Dorsolateral prefrontal cortex (tissue), 122 donors: ENCODE measurements at places on chromosomes 13 and 19.

- no peak for DNase-seq
Measured at GRCh38 chr13:41694545-41695301, 237.4 kb downstream of the RGCC start.

DNA sequence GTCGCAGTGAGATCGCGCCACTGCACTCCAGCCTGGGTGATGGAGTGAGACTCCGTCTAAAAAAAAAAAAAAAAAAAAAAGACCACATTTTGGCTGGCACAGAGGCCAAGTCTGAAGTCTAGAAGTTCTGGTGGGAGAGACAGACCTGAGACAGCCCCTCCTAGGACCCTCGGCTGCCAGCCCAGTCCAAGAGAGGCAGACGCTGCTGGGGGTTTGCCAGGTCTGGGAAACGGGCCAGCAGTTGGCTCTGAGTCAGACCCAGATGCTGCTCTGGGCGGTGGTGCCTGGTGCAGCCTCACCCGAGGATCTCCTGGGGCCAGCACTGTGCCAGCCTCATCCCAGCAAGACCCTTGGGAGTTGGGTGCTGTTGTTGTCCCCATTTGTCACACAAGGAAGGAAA is 5.8 kb downstream of the FCHO1 start:
- DNase-seq = peak; percentile 95

DNA sequence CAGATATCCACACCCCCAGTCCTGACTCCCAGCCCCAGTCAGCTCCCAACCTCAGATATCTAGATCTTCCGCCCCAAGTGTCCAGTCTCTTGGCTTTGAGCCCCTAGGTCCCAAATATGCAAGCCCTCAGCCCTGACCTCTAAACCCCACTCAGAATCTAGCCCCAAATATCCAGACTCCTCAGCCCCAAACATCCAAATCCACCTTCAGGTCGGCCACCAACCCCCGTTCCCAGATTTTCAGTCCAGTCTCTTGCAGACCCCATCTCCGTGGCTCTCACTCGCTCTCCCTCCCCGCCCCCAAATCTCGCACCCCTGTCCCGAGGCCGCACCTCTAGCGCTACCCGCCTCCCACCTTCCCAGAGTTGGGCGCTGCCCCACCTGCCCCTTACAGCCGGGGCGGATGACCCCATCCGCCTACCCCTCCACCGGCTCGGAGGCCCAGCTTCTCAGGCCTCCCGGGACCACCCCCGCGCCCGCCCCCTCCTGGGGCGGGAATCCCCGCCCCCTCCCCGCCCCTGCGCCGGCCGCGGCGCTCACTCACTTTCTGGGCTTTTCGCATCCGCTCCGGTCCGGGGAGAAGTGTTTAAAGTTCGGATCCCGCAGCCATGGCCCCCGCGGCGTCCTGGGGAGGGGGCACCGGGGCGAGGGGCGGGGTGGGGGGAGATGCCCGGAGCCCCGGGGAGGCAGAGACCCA is 604 bp downstream of the ERFL start:
- DNase-seq = no peak

DNA sequence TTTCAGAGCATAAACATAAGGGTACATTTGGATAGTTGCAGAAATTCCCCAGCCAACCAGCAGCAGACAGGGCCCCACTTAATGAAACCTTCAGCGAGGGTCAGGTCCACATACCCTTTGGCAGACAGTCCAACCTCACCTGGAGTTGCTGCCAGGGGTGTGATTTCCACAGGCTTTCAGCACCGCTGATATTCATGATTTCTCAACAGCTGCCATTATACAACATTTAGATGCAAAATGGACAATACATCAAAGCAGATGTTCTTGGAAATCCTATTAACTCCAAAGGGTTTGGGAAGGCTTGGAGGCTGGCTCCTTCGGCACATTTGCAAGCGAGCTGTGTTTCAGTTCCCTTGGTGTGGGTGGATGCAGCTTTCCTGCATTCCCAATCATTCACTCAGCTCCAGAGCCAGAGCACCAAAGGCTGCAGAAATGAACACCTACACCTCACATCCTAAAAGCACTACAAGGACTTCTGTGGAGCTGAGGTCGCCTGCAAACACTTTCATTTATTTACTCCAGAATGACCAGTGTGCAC is 147.2 kb upstream of the VSTM2B start:
- no peak for DNase-seq

DNA sequence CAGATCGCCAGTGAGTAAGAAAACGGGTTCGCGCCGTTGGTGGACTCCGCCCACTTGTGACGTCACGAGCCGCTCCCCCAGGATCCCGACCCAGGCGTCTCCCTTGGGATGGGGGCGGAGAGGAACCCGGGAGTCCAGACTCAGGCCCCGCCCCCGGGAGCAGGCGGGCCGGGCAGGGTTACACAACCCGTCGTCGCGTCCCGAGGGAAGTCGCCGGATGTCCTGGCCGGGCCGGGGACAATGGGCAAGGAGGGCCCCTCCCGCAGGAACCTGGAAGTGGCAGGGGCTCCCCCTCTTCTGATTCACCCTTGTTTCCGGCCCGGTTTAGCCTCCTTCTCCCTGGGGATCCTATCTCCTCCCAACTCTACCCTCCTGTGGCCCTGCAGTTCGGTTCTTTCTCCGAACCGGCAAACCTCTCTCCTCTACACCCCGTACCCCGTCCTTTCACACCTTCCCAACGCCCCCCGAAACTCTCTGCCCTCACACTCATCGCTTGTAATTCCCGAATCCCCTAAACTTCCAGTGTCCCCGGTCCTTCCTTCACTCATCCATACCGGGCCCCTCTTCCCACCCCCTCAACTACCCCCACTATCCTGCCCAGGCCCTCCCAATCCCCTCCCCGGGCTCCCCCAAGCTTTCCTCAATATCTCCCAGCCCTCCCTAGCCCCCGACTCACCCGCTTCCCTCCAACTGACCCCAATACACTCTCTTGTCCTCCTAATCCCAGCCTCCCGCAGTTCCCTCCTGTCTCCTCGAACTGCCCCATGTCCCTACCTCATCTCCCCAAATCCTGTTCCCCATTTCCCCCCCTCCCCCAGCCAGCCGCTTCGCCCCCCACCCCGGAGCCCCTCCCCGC is 20.0 kb upstream of the ERCC1 start:
- DNase-seq = peak; percentile 36

- no peak for DNase-seq
Measured at GRCh38 chr19:5590151-5590864, 22.6 kb upstream of the TINCR start.

DNA sequence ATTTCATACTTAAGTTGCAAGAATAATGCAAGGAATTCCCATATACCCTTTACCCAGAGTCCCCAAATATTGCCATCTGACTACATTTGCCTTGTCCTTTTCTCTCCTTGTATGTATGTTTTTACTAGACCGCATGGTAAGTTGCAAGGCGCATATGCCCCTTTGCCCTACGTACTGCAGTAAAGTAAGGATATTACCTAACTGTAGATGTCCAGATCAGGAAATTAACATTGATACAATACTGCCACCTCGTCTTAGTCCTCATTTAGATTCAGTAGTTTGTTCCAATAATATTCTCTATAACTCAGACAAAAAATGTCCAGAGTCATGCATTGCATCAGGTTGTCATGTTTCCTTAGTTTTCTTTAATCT is 9.3 kb downstream of the SAFB start:
- DNase-seq = no peak

GRCh38 chr13:20441056-20441455 is 84.6 kb downstream of the CRYL1 start:
- no peak for DNase-seq

GRCh38 chr13:78636495-78636894 is 22.5 kb downstream of the OBI1 start:
- DNase-seq = no peak

- DNase-seq = no peak
Measured at GRCh38 chr19:36059180-36059910, 4.6 kb downstream of the WDR62 start.

GRCh38 chr13:99974296-99974938 is 2.9 kb upstream of the ZIC5 start:
- no peak for DNase-seq

- no peak for DNase-seq
Measured at GRCh38 chr13:38429916-38430315, 80.3 kb downstream of the UFM1 start.

- no peak for DNase-seq
Measured at GRCh38 chr13:112445411-112446271, 69.5 kb downstream of the SPACA7 start.

- DNase-seq = no peak
Measured at GRCh38 chr13:75764251-75764925, 128.3 kb downstream of the LMO7 start.

DNA sequence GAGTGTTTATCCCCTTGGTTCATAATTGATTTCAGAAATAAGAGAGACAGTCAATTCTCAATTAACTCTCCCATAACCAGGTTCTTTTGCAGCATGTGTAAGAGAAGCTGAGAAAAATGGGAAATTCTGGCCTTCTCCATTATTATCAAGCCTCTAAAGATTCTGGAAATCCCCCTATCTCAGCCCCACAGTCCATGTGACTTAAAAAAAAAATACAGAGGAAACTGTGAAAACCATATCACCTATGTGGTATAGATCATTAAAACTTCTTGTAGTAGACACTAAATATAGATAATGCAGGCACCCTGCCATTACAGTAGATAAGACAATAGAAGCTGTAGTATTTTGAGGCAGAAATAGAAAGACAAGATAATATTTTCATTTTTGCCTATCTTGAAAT is 34.3 kb upstream of the SOHLH2 start:
- DNase-seq = no peak

DNA sequence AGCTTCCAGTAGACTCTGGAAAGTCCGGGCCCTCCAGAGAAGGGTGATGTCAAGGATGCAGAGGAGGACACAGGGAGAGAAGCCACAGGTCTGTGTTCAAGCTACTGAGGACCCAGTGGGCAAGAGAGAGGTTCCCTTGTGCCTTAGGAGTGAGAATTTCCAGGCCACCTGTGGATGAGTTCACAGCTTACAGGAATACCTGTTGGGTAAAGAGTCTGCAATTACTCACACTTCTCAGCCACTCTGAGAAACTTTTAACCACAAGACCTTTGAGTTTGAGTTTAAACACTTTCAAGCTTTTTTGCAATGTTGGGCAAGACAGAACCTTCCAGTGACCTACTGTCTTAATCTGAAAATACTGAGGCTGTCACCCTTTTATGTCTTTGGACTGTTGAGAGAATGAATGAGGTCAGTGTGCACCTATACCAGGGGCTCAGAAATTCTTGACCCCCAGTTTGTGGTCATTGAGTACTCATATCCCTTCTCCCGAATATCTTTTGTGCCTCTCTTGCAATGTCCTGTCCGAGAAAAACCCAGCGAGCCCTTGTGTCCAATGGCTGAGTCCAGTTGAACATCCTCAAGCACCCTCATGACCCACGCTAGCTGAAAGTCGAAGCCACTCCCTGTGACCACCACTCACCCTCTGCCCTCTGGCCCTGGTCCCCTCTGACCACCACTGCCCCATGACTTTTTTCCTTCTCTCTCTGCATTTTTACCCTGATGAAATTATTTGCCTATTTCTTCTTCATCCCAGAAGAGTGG is 368.5 kb upstream of the ZNF507 start:
- no peak for DNase-seq

DNA sequence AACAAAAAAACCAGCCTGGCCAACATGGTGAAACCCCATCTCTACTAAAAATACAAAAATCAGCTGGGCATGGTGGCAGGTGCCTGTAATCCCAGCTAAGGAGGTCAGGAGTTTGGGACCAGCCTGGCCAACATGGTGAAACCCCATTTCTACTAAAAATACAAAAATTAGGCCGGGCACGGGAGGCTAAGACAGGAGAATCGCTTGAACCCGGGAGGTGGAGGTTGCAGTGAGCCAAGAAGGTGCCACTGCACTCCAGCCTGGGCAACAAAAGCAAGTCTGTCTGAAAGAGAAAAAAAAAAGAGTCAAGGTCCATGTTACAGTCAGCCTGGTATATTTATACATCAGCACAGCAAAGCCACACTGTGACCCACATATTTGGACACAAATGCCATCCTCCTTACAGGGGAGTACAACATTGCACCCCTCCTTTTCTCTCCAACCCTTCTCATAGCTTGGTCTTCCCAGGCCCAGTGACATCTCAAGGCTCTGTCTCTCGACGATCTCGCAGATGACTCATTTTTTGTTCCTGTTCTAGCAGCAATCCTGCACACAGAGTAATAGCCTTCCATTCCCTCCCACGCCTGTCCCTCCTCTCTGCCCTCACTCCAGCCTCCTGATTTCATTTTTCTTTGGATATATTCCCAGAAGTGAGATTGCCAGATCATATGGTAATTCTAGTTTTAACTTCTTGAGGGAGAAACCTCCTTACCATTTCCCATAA is 21.0 kb upstream of the DPP9 start:
- peak; percentile 56 for DNase-seq

DNA sequence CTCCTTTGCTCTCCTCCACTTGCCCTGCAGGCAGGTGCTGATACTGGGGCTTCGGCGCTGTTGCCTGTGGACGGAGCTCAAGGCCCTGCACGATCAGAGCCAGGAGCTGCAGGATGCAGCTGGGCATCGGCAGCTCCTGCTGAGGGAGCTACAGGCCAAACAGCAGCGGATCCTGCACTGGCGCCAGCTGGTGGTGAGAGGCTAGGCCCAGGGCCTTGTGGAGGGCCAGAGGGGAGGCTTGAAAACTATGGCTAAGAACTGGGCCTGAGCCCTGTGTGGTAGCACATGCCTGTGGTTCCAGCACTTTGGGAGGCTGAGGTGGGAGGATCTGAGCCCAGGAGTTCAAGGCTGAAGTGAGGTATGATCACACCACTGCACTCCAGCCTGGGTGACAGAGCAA is 6.3 kb downstream of the HAUS5 start:
- no peak for DNase-seq

DNA sequence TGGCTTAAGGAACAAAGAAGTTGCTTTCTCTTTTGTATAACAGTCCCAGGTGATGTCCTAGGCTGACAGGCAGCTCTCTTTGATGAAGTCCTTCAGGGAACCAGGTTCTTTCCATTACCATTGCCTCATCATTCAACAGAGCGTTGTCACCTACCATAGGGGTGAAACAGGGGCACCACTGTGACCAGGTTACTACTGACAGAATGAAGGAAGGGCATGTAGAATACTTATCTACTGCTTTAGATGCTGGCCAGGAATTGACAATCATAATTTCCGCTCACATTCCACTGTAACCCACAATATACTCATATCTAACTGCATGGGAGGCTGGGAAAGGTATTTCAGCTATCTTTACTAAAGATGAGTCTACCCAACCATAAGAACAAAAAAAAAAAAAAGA is 148.0 kb upstream of the FNDC3A start:
- no peak for DNase-seq

DNA sequence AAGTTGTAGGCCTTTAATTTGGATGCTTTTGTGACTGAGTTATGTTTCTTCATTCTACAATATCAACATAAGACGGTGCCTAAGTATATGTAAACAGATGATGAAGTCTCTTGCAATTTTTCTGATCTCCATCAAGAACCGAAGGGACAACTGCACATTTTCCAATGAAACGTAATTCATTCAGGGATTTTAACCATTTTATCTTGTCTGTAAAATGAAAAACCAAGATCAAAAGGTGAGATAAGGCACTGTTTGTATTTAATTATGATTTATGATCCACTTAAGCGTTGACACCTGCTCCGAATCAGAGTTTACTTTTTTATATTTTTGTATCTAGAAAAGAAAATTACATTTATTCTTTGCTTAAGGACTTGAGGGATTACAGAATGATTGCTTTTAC is 556.8 kb upstream of the ARGLU1 start:
- DNase-seq = no peak

GRCh38 chr13:94415500-94416237 is 63.8 kb downstream of the DCT start:
- DNase-seq = no peak
